ENCODE measurements at places on chromosomes 1 and 21.

DNA sequence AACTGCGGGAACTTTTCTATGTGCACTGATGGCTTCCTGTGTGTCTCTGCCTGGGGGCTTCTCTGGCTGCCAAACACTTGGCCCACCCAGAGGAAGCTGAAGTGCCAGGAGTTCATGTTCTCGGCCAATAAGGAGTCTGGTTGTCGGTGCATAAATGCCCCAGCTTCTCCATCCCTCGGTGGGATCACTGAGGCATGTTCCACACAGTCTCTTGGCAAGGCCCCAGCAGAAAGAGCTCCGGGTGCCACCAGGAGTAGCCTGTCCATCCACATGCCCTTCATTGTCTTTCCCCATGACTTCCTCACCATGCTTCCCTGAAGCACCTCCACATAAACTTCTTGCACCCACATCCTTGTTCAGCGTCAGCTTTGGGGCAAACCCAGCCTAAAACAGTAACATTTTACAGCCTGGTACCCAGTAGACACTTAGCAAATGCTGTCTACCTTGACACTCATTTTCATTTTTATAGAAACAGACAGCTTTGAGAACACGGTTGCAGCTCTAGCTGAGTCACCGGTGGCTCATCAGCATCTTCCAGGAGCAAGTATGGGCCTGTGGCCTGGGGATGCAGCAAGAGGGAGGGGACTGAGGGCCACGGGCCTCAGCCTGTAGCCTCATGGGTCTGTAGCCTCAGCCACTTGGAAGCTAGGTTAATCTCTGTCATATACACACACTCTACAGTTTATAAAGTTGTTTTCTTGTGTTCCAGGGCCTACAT is 14.8 kb upstream of the CDCP2 start:
- DNase-seq, result no peak

DNA sequence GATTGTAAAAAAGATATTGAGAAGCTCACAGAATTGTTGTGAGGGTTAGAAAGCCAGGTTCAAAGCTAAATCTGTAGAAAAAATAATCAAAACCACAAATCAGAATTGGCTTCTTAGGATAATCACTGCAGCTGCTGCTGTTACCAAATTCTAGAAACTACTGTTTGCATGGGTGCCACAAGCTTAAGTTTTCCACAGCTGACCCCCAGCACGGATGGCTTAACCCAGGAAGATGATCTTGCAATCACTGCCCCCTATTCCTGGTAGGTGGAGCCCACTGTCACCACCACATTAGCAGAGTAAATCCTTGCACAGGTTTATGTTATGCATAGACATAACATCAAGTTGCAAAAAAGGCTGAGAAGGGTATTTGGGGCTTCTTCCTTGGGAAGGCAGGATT is 877.8 kb upstream of the ADGRL2 start:
- DNase-seq, result no peak

GRCh38 chr1:119987112-119987511 is 82.3 kb downstream of the NOTCH2 start:
- no peak for DNase-seq

DNA sequence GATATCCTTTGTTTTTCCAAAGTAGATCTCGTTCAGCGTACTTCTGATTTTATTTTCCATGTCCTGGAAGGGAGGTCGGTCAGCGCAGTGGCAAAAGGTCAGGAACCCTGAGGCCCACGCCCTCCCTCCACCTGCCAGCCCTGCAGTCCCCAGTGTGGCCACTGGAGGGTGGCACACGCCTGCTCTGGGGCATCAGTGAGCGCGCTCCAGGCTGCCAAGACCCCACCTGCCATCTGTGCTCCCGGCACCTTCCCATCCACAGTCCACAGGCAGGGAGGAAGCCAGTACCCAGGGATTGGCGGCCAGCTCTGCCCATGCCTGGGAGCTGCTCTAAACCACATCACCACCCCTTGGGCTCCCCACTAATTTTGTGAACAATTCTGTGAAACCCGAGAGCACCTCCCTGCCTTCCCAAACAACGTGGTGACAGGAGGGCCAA is 32.3 kb downstream of the SLC66A1 start:
- DNase-seq, result no peak

- no peak for DNase-seq
Observed at GRCh38 chr1:76075877-76076276, 1.3 kb downstream of the ST6GALNAC3 start.

DNA sequence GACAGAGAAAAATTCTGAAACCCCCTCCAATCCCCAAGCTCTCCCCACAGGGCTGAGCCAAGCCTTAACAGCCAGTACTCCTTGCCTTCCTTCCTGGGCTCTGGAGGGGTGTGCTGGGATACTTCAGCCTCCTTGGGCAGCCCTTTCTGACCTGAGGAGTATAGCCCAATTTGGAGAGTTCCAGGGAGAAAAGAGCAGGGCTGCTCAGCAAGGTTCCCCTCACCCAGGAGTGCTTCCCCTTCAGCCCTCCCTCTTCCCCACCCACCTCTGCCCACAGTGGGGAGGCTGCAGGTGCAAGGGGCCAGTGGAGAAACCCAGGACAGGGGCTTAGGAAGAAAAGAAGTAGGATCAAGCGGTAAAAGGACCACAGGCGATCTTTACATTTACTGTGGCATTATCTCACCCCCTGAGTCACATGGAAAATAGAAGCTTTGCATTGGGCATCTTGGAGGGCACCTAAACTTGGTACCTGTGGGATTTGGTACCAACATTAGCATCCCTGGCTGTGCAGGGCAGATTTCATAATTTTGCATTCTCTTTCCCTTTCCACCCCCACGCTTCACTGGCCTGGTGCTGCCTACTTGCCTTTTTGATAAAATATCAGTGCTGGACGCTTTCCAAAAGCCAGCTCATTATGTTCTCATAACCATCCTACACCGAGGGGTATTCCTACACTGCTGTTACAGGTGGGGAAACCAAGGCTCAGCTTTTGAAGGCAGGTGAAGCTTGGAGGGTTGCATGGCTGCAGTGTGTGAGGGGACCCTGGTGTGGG is 2.8 kb upstream of the ADORA1 start:
- no peak for DNase-seq

GRCh38 chr1:66733348-66734017 is 18.8 kb upstream of the DYNLT5 start:
- DNase-seq, result no peak

DNA sequence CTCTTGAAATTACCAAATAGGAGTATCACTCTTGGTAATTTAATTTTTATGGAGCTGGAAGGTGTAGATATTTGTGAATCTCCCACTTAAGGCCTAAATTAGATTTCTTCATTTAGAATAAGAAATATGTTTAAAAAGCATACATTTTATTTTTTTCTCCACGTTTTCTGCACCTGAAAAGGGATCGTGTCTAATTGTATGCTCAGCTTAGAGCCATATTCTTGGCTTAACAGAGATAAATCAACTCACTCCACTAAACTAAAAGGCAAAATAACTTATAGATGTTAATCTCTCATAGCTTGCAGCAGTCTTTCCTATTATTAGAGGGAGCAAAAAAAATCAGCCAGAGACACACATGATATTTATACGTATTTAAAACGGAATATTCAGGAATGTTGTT is 336.8 kb upstream of the SGIP1 start:
- no peak for DNase-seq

GRCh38 chr1:245169376-245169775 is 14.6 kb downstream of the KIF26B start:
- DNase-seq, result no peak

GRCh38 chr1:67673468-67674201 is 11.4 kb upstream of the GADD45A start:
- DNase-seq, result no peak

- DNase-seq, result no peak
Observed at GRCh38 chr1:39643705-39644104, 4.3 kb upstream of the HEYL start.

DNA sequence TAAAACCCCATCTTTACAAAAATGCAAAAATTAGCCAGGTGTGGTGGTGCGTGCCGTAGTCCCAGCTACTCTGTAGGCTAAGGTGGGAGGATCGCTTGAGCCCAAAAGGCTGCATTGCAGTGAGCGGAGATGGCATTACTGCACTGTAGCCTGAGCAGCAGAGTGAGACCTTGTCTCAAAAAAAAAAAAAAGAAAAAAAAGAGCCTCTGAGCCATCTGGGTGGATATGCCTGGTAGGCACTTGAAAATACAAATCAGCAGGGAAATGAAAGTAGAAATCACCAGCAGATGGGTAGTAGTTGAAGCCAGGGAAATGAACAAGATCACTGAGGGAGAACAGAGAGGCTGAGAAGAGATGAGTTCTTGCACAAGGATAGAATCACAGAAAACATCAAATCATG is 131.0 kb upstream of the HMCN1 start:
- no peak for DNase-seq

- no peak for DNase-seq
Observed at GRCh38 chr1:205668951-205669340, 11.4 kb downstream of the SLC45A3 start.

DNA sequence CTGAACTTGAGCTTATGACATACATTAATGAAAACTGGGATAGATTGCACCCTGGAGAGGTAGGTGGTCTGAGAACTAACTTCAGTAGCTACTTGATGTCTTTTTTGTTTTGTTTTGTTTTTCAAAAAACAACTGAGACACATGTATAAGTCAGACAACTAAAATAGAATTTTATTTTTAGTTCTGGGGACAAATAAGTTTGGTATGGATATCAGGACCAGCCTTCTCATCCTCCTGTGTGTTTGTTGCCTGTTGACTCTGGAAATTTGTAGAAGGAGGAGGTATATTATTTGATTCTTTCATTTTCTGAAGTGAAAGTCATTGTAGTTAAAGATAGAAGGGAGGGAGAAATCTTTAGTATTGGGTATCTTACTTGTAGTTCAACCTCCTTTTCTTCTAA is 41.5 kb downstream of the MTF2 start:
- no peak for DNase-seq

DNA sequence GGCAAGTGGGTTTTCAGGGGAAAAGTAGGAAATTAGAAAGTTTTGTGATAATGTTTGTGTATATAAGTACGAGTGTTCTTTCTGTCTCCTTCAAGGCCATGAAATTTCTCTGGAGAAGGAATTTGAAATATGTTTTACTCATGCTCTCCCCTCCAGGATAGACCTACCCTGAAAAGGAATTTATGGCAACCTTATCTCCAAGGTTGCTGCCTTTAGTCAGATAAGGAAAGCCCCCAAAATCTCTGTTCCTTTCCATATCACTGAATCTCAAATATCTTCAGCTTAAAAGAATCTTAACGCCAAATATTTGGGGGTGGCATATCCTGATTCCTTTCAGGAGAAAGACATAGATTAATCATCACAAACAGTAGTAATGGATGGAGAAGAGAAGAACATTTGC is 499 bp upstream of the C4BPB start:
- no peak for DNase-seq

DNA sequence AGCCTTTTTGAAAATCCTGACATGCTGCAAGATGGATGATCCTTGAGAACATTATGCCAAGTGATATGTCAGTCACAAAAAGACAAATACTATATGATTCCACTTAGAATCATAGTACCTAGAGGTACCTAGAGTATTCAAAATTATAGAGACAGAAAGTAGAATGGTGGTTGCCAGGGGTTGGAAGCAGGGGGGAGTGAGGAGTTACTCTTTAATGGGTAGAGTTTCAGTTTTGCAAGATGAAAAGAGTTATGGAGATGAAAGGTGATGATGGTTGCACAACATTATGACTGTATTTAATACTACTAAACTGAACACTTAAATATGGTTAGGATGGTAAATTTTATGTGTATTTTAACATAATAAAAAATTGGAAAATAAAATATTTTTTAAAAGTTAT is 37.9 kb upstream of the PODN start:
- no peak for DNase-seq

- no peak for DNase-seq
Observed at GRCh38 chr1:42736571-42737200, 3.4 kb downstream of the CLDN19 start.

DNA sequence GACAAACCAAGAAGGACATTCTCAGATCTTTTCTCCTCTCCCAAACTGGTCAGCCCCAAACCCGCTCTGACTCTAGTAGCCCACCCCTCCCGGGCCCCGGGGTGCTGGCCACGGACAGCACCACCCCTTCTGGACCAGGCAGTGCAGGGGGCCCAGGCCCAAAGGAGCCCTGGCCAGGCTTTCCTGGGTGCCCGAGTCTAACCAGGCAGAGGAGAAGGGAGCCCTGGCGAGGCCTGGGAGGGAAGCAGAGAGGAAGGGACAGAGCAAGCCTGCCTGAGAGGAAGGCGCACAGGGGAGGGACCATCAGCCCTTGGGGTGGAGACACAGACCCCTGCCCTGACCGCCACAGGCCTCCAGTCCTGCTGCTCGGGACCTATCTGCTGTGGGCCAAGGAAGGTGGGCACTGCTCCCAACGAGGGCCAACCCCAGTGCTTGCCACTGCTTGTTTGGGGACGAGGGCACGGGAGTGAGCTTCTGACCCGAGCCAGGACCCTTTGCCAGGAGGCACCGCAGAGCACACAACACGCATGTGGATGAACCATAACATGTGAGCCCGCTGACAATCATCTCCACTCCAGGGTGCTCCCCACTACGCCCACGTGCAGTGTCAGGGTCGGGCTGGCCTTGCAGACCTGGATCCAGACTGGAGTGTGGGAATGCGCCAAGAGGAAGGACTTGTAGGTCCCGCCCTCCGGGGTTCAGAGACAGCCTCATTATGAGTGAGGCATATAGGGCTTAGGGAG is 57.6 kb downstream of the KCNAB2 start:
- DNase-seq, result no peak

- DNase-seq, result no peak
Observed at GRCh38 chr1:208136459-208137182, 107.6 kb downstream of the PLXNA2 start.

DNA sequence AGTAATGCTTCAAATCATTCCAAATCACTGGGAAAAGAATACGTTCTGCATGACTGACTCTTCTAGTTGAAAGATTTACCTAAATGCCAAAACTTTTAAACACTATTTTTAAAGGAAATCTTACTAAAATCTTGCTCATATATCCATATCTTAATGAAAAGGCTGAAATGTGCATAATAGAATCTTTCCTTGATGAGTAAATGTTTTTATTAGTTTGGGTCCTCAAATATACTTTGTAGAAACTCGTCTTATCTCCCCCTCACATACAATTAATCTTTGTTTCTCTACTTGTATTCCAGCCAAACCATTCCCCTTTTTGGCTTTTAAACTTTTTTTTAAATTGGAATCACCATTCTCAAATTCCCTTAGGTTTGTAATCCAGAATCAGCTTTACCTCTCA is 110.2 kb downstream of the NTNG1 start:
- DNase-seq, result no peak

- DNase-seq, result no peak
Observed at GRCh38 chr1:66328896-66329295, 205.1 kb upstream of the SGIP1 start.

Measured in esophagus squamous epithelium (tissue), 5 donors.